Stimulated activated CD8-positive, alpha-beta memory T cell treated with anti-CD3 and anti-CD28 coated beads, Interleukin-15, amount 100 ng/mL, for 24 hours (primary cell): ENCODE measurements at places on chromosomes 5 and 9.

DNA sequence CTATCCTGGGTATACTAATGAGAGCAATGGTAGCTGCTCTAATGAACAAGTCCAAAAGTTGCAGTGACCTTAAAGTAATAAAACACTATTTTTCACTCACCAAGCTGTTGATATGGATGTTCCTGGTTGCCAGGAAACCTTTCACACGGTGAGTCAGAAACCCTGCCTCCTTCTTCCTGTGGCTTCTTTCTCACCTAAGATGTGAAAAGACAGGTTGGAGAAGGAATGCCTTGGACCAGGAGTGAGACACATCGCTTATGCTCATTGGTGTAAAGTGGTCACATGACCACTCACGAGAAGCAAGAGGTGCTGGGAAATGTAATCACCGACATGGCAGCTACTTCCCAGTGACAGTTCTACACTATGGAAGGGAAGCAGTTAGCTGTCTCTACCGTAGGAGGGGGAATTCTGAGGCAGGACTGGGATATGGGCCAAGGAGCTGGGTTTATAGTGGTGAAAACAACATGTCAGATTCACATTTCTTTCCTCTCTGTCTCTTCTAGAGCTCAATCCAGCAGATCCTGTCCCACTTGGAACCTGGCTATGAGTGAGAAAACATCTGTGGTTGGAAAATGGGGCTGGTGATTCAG is 320.4 kb upstream of the KLF4 start:
- DNase-seq = no peak

DNA sequence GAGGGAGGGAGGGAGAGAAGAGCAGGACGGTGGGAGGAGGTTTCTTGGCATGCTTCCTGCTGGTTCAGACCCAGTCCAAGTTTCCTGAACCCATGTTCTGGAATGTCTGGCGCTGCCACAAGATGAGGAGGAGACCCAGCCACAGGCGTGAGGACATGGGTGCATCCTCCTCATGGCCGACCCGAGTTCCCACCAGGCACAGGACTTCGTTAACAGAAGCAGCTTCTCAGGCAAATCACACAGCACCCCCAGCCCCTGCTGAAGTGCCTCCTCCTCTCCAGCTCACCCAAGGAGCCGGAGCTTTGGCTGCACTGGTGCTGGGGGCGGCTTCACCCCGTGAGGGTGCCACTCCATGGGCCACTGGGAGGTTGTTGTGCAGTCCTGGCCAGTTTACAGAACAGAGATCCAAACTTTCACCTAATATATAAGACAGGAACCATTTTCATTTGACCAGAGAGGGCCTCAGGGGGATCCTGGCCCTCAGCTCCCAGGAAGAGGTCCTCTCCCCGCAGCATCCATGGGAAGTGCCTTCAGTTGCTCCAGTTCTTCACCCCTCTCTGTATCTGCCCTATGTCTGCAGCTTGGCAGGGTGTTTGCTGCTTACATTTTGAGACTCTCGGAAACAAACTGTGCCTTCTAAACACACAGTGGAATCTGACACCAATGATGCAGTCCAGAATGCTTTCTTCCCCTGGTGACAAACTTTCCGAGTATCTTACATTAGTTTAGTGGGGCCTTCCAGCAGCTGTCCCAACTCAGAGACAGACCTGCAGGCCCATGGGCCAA is 10.2 kb upstream of the NKD2 start:
- DNase-seq = no peak

DNA sequence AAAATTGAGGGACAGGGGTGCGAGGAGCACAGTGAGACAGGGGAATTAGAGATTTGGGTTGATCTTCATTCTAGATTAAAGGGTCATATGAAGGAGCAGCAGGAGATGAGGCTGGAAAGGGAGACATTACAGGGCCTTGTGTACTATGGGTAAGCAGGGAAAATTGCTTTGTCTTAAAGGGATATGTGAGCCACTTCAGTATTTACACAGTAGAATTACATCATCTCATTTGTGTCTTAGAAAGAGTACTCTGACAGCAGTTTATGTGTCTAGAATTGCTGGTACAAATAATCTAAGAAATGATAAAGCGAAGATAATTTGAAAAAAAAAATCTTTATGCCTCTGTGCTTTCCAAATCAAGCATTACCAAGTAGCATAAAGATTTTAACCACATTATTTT is 287.0 kb upstream of the ARRDC3 start:
- DNase-seq = no peak

DNA sequence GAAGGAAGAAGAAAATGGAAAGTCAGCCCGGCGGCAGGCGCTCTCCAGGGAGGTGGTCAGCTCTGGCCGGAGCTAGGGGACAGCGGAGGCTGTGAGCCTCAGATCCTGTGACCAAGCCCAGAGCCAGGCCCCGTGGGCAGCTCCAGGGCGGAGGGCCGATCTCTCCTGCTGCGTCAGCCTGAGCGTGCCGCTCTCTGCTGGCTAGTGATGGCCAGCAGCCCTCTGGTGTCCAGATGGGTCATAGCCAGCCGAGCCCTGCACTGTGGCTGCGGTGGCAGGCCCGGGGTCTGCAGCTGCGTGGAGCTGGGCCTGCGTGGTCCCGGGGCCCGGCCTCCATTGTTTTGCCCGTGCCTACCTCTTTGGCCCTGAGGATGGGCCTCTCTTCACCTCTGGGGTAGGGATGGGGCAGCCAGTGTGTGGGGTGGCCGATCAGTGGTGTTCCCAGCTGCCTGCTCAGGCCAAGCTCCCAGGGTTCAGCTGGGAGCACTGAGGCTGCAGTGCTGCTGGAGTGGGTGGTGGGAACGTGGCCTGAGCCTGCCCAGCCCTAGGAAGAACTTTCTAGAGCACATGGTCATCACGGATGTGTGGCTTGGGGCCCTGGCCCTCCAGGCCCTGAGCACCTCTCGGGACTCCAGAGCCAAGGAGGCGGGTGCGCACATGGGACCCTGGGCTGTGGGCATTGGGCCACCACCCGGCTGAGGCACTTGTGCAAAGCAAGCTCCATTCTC is 17.1 kb upstream of the NRARP start:
- no peak for DNase-seq

- DNase-seq = no peak
Measured at GRCh38 chr9:116312221-116312620, 158.6 kb downstream of the PAPPA start.

DNA sequence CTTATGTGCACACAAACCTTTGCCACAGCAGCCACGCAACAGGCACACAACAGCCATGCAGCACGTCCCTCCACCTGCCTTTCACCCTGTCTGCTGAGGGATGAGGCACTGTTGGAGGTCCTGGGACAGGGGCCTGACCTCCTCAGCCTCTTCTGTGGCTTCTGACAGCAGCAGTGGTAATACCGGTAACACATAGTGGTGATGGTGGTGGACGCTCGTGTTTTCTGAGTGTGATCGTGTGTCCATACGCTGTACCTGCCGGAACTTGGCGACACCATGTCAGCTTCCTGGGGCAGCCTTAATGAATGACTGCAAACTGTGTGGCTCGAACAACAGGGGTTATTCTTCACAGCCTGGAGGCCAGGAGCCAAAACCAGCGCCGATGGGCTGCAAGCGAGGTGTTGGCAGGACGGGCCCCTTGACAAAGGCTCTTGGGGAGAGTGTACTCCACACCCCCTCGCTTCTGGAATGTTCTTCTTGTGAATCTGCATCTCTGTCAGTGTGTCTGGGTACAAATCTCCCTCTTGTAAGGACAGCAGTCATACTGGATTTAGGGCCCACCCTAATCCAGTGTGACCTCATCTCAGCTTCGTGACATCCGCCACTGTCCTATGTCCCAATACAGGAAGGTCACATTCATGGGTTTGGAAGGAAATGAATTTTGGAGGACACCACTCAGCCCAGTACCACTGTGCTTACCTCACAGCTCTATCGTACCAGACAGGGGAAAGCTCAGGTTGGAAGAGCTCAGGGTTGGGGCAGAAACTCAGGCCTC is 55.3 kb upstream of the EXOC3 start:
- no peak for DNase-seq

DNA sequence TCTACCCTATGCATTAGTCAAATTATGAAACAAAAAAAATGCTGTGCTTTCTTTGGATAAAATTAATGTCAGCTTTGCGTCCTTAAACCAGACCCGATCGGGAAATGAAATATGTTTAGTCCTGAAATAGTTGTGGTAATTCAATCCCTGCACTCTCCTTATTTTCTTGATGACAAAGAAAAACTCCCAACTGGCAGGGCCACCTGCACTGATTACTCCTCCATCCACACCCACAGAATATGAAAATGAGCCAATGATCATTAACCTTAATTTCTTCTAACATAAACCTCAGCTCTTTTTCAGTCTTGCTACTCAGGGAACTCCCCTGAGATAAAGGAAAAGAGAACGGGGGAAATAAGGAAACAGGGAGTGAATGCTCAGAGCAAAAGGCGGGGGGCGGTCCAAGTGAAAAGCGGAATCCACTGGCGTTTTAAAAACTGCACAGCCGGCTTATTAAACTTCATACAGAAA is 245.3 kb downstream of the BNC2 start:
- DNase-seq = no peak

- no peak for DNase-seq
Measured at GRCh38 chr5:39919876-39920275, 495.1 kb upstream of the DAB2 start.

- no peak for DNase-seq
Measured at GRCh38 chr5:73940026-73940425, 314.0 kb downstream of the ARHGEF28 start.
